ENCODE measurements at places on chromosomes 4 and X. TPM values are rescaled to one million over a fixed set of nuclear protein-coding genes. Genes with fewer than 3 reads are reported as not detected.

Gene GYPA
- polyA plus RNA-seq = not detected

Gene DACH2
- 0.53 TPM for polyA plus RNA-seq

Gene EVC2
- 8.1 TPM for polyA plus RNA-seq

DNA sequence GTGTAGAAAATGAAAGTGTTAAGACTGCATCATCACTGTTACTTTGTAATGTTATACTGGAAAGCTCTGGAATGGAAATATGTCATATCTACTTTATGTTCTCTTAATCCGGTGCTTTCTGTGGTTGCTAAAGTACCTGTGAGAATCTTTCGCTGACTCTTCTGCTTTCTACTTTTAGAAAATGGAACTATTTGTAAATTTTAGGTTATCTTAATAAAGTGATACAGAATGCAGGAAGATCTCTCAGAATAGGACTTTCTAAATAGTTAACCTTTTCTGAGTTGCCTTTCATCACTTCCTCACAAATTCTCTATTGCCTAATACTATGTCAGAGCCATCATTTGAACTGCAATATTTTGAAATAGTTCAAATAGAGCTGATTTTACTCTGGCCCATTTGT is 69.3 kb downstream of the BMP2K start:
- no peak for DNase-seq

GRCh38 chr4:74755486-74755885 is 38.8 kb downstream of the BTC start:
- DNase-seq = no peak

DNA sequence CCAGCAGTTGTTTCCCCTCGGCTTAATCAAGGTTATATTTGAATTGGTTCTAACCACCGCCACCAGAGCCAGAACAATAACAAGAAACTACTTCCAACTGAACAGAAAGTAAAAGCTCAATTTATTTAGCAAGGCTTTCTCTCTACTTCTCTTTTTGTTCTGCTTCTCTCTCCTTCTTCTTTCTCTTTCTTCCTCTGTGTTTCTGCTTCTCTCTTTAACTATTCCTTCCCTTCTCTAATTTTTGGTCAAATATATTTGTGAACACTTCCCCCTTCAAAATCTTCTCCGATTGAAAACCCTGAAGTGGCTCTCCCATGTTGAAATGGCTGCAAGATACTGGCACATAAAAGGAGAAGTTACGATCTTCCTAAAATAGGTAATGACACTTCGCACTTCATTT is 1195.9 kb upstream of the PRKX start:
- DNase-seq = no peak

DNA sequence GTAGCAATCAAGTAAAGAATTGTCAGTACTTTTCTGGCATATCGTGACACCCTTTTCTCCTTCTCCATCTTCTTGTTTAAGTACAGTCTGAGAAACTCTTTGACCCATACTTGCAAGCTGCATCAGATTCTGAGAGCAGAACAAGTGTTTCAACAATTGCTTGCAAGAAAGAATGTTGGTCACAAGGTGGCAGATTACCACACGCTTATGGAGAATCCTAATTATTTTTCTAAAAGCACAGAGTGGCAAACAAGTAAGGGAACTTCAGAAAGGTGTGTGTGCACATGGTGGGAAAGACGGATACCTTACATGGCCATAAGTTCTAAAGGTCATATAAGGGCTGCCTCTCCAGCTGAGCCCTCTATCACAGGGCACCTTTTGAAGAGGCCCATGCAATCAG is 136.4 kb upstream of the FGF13 start:
- DNase-seq = no peak

DNA sequence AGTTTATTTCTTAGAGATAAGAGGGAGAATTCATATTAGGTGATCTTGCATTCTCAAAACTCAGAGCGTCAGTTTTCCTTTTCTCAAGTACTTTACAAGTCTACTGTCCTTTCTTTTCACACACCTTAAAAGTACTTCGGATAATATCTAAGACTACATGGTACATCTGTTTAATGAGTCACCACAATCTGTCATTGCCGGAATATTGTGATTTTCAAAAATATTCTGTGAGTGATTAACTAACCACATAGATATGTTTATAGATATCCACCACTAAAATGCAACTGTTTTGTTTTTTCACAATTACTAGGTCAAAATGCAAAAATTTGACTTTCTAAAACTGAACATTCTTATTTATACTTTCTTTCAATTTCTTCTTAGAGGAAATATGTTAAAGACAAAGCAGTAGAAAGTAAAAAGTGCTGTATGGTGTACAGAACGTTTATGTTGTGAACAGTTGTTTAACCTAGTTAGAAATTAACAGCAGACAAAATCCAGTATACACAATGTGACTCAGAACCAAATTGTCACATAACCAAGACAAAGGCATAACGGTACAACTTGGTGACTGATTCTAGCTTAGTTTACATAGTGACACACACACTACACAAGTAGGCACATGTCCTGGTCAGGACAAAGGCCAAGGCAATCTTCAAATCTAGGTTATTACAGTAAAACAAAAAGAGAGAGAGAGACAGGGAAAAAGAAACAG is 482.9 kb downstream of the NAF1 start:
- DNase-seq = no peak

Measured in ovary (tissue), 10 donors.